SJSA1 (cell line): ENCODE measurements at places on chromosomes 6 and 20.

DNA sequence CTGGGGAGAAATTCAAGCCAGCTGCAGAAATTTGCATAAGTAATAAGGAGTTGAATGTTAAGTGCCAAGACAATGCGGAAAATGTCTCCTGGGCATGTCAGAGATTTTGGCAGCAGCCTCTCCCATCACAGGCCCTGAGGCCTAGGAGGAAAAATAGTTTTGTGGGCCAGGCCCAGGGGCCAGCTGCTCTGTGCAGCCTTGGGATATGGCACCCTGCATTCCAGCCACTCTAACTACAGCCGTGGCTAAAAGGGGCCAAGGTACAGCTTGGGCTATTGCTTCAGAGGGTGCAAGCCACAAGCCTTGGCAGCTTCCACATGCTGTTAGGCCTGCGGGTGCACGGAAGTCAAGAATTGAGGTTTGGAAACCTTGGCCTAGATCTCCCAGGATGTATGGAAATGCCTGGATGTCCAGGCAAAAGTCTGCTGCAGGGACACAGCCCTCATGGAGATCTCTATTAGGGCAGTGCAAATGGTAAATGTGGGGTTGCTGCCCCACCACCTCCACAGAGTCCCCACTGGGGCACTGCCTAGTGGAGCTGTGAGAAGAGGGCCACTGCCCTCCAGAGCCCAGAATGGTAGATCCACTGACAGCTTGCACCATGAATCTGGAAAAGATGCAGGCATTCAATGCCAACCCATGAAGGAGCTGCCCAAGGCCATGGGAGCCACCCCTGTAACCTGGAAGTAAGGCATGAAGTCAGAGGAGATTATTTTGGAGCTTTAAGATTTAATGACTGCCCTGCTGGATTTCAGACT lies 126.5 kb downstream of the DTNBP1 start:
- no peaks in the 10 kb centered on the region for H3K27me3 ChIP-seq
- H3K27ac ChIP-seq, result no peak overlapping the region
- no peak overlapping the region for H3K4me3 ChIP-seq
- no peaks in the 10 kb centered on the region for H3K4me1 ChIP-seq
- no peaks in the 10 kb centered on the region; the same call in 1 of the 2 replicates for H3K36me3 ChIP-seq
- no peak for DNase-seq

DNA sequence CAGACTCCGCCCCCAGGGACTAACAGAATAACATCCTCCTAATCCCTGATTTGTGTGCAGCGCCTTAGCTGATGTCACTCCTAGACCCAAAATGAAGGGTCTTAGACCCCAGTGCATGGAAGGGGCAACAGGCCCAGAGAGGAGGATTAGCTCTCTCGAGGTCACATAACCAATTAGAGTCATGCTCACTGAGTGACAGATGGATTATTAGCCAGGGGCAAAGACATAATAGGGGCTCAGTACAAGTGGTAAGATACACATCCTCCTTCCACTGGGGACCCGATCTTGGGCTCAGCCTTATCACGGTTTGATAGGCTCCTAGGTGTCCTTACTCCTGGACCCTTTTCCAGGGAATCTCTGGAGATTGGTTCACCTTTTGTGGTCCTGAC lies 858 bp downstream of the TP53INP2 start:
- peaks cover 5% of the 10 kb centered on the region for H3K36me3 ChIP-seq
- H3K27me3 ChIP-seq, result no peaks in the 10 kb centered on the region
- peak overlapping the region; percentile 99 for H3K27ac ChIP-seq
- peaks cover 18% of the 10 kb centered on the region for H3K4me1 ChIP-seq
- no peak for DNase-seq
- peak overlapping the region; percentile 98 for H3K4me3 ChIP-seq

DNA sequence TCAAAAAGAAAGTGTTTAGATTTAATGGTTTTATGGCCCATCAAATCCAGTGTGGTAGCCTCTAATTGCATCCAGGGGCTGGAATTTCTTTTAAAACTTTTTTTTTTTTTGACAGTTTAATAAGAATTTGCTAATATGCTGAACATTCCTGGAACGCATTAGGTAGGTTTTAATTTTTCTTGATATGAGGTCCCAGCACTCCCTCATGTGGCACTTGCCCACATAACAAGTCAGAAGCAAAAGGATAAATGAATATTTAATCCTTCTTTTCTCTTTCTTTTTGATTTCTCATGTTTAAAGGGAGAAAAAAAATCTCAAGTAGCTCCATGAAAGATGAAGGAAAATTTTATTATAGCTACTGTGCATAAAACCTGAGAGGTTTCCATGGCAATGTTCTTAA lies 13.5 kb downstream of the HAO1 start:
- H3K27me3 ChIP-seq, result no peaks in the 10 kb centered on the region
- H3K27ac ChIP-seq, result no peak overlapping the region
- H3K4me3 ChIP-seq, result no peak overlapping the region
- no peak for DNase-seq
- H3K36me3 ChIP-seq, result no peaks in the 10 kb centered on the region

DNA sequence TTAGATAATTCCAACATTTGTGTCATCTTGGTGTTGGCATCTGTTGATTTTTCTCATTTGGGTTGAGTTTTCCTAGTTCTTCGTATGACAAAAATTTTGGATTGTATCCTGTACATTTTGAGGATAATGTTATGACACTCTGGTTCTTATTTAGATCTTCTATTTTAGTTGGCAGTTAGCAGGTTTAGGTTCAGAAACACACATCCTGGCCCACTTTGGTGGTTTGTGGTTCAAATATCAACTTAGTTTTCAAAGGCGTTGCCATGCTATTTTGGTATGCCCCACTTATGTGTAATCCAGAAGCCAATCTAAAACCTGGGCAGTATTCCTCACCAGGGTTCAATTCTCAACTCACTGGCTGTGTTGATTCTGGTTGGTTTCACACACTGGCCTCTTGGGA lies 68.2 kb downstream of the NOX3 start:
- no peak for DNase-seq
- no peaks in the 10 kb centered on the region for H3K27me3 ChIP-seq
- H3K4me3 ChIP-seq, result no peak overlapping the region
- no peak overlapping the region for H3K27ac ChIP-seq
